ENCODE measurements at places on chromosomes 3 and 15. TPM values are rescaled to one million over a fixed set of nuclear protein-coding genes. Genes with fewer than 3 reads are reported as not detected.

- no peak overlapping the region for H3K4me3 ChIP-seq
- peaks cover 5% of the 10 kb centered on the region for H3K4me1 ChIP-seq
- no peak for DNase-seq
- no peaks in the 10 kb centered on the region for H3K36me3 ChIP-seq
- H3K27me3 ChIP-seq = no peaks in the 10 kb centered on the region
- no peak overlapping the region for H3K27ac ChIP-seq
These were observed 54.9 kb downstream of the SPSB4 start for GRCh38 chr3:141105828-141106628.

SNX33 gene
- 21.6 TPM for total RNA-seq

- H3K27ac ChIP-seq = no peak overlapping the region
- no peaks in the 10 kb centered on the region for H3K27me3 ChIP-seq
- H3K4me3 ChIP-seq = no peak overlapping the region
- peak; percentile 79 for DNase-seq
- peaks cover 4% of the 10 kb centered on the region for H3K4me1 ChIP-seq
- peaks cover 5% of the 10 kb centered on the region for H3K36me3 ChIP-seq
These were observed 11.0 kb downstream of the SPTBN5 start for GRCh38 chr15:41882689-41883483.

DNA sequence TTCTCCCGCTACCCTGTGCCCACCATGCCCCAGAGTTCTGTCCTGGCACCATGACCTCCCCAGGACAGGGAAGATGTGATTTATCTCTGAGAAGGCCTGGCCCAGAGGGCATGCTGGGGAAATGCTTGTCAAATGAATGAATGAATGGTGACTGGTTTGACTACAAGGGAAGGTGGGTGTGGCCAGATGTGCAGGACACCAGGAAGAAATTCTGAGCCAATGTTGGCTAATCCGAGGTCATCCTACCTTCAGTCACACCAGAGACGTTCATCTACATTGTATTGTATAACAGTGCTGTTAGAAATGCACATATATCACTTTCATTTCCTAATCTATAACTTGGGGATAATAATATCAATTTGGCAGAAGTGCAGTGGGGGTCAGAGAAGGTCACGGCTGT is 138.4 kb downstream of the FAM43A start:
- H3K4me1 ChIP-seq = no peaks in the 10 kb centered on the region
- H3K27me3 ChIP-seq = peaks cover 8% of the 10 kb centered on the region
- no peak overlapping the region for H3K27ac ChIP-seq
- H3K4me3 ChIP-seq = no peak overlapping the region

- no peaks in the 10 kb centered on the region for H3K36me3 ChIP-seq
- H3K27me3 ChIP-seq = no peaks in the 10 kb centered on the region
- DNase-seq = no peak
- H3K4me1 ChIP-seq = peaks cover 78% of the 10 kb centered on the region
- peak overlapping the region; percentile 54 for H3K4me3 ChIP-seq
- H3K27ac ChIP-seq = peak overlapping the region; percentile 94
These were observed 40.5 kb downstream of the FILIP1L start for GRCh38 chr3:100073714-100074307.

Measured in chondrocyte (in vitro differentiated cells).